Stimulated activated CD4-positive, alpha-beta T cell treated with anti-CD3 and anti-CD28 coated beads, TNF-alpha, amount 100 ng/mL, for 24 hours (primary cell): ENCODE measurements at places on chromosomes 2 and 18.
A peak's percentile ranks its signal among the peaks of the same experiment; 100 is the strongest.

DNA sequence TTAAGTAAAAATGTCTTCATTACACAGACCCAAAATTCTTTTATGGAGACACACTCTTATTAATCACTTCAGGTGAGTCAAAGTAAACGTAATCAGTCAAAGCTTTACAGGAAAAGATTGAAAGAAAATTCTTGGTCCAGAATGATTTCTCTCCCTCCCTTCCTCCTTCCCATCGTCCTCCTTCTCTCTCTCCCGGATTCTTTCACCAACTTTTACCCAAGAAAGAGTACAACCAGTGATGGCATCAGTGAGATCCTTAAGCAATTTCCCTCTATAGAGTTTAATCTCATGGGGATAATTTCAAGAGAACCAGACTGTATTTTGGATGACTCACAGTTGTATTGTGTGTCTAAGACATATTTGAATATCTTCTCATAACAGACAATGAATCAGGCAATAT, 258.1 kb downstream of the ALK start:
- no peak for DNase-seq

DNA sequence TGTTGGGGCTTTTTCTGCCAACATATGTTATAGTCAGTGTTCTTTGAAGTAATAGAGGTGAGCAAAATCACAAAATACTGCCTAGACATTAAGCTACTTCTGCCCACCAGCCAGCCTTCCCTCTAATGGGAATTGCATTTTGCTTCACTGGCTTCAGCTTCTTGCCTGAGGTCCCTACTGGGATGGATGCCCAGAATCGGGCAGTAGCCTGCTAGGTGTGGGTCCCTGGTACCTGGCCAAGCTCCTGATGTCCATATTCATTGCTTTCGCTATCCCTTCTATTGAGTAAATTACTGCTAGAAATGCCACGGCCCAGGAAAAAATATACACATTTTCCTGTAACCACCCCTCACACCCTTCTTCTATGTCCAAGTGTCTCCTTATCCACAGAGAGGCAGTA, 27.0 kb downstream of the CRYGD start:
- DNase-seq = no peak

DNA sequence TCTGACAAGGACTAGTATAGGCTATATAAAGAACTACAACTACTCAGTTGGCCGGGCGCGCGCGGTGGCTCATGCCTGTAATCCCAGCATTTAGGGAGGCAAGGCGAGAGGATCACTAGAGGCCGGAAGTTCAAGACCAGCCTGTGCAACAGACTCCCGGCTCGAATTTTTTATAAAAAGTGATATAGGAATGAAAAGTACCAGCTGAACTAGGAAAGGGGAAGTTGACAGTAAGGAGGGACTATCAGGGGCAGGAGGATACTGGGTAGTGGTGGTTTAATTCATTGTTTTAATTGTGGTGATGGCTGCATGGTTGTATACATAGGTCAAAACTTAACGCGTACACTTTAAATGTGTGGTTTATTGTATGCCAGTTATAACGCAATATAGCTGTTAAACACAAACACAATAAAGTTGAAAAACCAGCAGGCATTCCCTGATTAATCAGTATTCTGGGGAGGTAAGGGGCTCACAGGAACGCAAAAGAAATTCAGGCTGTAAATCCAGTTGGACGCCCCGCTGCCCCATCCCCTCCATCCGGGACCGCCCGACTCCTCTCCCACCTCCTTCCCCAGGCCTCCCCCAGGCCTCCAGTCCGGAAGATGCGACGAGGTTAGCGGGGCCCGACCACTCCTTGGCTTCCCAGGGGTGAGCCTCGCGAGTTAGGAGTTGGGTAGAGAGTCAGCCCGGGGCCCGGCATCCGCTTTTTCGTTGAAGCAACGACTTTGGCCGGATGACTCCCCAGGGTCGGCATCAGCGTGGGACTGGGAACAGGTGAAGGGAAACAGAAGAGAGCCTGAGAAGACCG, 746 bp upstream of the POLR1B start:
- DNase-seq = peak; percentile 64

DNA sequence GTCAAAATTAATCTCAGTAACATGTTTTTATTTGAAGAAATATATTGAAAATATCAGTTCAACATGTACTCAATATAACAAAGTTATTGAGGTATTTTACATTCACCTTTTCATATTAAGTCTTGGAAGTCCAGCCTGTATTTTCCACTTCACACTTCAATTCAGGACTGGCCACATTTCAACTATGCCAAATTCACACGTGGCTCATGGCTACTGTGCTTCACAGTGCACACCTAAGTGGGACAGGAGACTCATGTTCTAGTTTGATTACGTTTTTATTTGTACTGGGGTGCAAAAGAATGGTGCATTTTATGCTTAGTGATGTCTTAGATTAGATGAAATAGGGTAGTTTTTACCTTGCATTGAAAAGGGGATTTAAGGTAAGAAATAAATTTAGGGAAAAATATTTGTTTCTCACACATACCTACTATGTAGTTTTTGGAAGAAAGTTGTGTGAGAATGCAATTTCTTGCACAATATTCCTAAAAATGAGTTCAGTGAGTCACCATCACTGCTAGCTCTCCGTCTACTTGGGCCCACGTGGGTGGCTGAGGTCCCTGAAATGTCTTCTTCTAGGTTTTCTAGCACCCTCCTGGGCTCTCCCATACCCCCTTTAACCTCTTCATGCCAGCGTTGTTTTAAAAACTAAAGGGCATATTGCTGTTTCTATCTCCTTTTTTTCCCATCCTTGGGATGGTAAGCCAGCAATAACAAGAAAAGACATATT, 87.0 kb downstream of the ST6GAL2 start:
- no peak for DNase-seq
